ENCODE measurements at places on chromosomes 13 and 19. TPM values are rescaled to one million over a fixed set of nuclear protein-coding genes. Genes with fewer than 3 reads are reported as not detected.

The ZNF382 gene
- total RNA-seq = 7.7 TPM

The NCR1 gene
- not detected for total RNA-seq

The SPART gene
- total RNA-seq = 91.3 TPM

The LILRA2 gene
- total RNA-seq = not detected

The SPC24 gene
- total RNA-seq = 25.1 TPM

The C5AR2 gene
- total RNA-seq = 22.3 TPM

The VSTM2B gene
- total RNA-seq = not detected

The NLRP12 gene
- not detected for total RNA-seq

The PRX gene
- 2.4 TPM for total RNA-seq

The SLC10A2 gene
- total RNA-seq = not detected

The POU4F1 gene
- total RNA-seq = not detected

The IGFL2 gene
- total RNA-seq = 0.11 TPM

The NLRP5 gene
- not detected for total RNA-seq

The RDH8 gene
- not detected for total RNA-seq

The FRY gene
- 14.7 TPM for total RNA-seq

The NALCN gene
- total RNA-seq = 1.3 TPM

The NOTCH3 gene
- 21.3 TPM for total RNA-seq

The CACNG8 gene
- not detected for total RNA-seq

The MBD3L3 gene
- not detected for total RNA-seq

The IRGC gene
- not detected for total RNA-seq

The OR7C2 gene
- not detected for total RNA-seq

The LAIR2 gene
- not detected for total RNA-seq

The ERICH6B gene
- total RNA-seq = not detected

The ZNF723 gene
- not detected for total RNA-seq

The WDR88 gene
- total RNA-seq = not detected

The LPAR2 gene
- total RNA-seq = 0.78 TPM

The RFC3 gene
- 11.2 TPM for total RNA-seq

The KCNC3 gene
- not detected for total RNA-seq

The PNMA8C gene
- total RNA-seq = 0.11 TPM

The PNPLA6 gene
- 64.2 TPM for total RNA-seq

The PALM gene
- total RNA-seq = 9.3 TPM

The ARHGEF1 gene
- 27.0 TPM for total RNA-seq

The PEX11G gene
- total RNA-seq = 1.7 TPM

The METTL21C gene
- total RNA-seq = 0.11 TPM

The PSPN gene
- total RNA-seq = 1.6 TPM

The PRDX2 gene
- 213 TPM for total RNA-seq

The IER2 gene
- total RNA-seq = 37.6 TPM

The ZNF524 gene
- 6.6 TPM for total RNA-seq

The ALOX5AP gene
- not detected for total RNA-seq

The C19orf25 gene
- 20.3 TPM for total RNA-seq

The PSG6 gene
- not detected for total RNA-seq

The CEACAM8 gene
- not detected for total RNA-seq

The HSD17B14 gene
- 6.8 TPM for total RNA-seq

The B3GNT8 gene
- 1.6 TPM for total RNA-seq

The ZNF132 gene
- total RNA-seq = 8.0 TPM

The CLEC11A gene
- total RNA-seq = 17.7 TPM

The ICAM4 gene
- 0.32 TPM for total RNA-seq

The GRK1 gene
- total RNA-seq = not detected

All from articular chondrocyte of knee joint (primary cell).